Foreskin fibroblast (primary cell): ENCODE measurements at places on chromosomes 2 and 18.

- DNase-seq, result no peak
These were observed 380.3 kb downstream of the NRXN1 start for GRCh38 chr2:50651676-50652075.

DNA sequence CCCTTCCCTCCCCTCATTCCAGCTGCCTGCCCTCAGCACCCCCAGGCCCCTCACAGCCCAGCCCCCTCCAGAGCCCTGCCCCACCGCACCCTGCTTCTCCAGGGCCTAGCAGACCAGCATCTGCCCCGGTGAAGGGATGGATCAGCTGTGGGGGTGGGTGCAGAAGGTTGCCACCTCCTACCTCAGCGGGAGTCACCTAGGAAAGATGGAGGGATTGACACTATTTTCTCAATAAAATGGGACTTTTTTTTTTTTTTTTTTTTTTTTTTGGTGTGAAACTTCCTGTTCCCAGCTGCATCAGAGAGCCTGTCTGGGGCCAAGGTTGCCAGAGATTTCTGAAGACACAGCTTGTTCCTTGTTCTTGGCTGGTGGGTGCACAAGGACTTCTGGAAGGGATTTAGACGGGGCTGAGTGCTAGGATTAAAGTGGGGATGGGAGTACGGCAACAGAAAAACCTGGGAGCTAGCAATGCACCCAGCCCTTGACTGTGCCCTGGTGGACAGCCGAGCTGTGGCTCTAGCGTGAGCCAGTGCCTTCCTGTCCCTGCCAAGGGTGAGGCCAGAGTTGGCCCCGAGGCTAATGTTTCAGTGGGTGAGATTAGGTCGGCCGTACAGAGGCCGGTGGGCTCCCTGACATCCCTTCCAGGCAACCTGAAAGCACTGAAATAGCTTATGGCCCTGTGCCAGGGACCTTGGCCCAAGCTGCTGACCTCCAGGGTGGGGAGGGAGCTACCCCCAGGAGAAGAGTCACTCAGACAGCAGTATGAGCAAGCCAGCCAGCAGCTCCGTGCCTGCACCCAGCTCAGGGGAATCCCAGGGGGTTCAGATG is 4.6 kb downstream of the B3GNT7 start:
- DNase-seq, result no peak

- peak; percentile 28 for DNase-seq
These were observed 37.6 kb upstream of the SPAG16 start for GRCh38 chr2:213246497-213247281.

DNA sequence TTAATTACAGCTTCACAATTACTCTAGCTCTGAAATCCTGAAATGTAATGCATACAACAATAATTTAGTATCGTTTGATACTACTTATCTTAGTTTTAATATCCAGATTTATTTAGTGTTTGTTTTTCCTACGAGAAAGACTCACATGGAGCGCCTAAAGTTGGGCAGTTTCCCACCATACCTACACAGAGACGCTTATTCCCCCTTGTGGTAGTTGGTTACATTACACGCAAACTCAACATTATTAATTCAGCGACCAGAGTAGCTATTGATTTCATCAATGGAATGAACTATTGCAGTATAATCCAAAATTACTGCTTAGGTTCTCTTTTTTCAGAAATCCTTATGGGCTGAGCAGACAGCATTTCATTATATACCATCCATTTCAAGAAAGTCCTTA is 164.0 kb upstream of the REG3G start:
- no peak for DNase-seq

DNA sequence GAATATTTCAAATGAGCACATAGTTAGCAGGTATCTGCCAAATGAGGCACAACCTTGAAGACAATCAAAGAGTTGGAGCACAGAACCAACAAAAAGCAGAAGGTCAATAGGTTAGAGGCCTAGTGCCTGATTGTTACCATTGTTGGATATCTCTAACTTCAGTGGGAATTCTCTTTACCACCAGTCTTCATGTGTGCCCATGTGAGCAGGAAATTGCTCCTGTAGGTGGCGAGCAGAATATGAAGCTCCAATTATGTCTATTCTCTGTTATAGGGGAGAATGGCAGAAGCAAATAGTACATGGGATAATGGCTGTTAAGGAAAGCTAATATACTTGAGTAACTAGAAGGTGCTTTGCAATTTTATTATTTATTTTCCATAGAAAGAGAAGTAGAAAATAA is 14.9 kb upstream of the ZNF385B start:
- DNase-seq, result no peak

GRCh38 chr2:136030406-136030805 is 45.0 kb upstream of the DARS1 start:
- DNase-seq, result no peak

GRCh38 chr2:10527585-10527984 is 79.5 kb upstream of the ODC1 start:
- DNase-seq, result no peak

GRCh38 chr2:180747728-180748127 is 232.7 kb upstream of the UBE2E3 start:
- no peak for DNase-seq

GRCh38 chr2:201358684-201359083 is 1.5 kb upstream of the FLACC1 start:
- DNase-seq, result peak; percentile 80

GRCh38 chr18:56933472-56933871 is 213.4 kb upstream of the BOD1L2 start:
- DNase-seq, result no peak

DNA sequence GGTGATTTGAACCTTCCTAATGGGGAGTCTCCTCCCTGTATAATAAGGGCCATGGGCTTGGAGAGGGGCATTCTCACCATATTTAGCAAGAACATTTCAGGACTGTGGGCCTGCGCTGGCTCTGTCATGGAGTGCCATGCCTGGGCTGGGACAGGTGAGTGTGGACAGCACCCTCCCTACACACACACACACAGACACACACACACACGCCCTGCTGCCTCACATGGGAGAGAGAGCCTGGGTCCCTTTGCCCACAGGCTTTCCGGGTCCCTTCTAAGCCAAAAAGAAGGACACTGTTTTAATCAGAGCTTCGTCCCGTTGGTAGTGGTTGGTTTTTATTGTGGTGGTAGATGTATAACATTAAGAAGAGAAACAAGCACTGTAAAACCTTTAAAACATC is 31.4 kb upstream of the TMEM87B start:
- DNase-seq, result no peak

GRCh38 chr2:120436885-120437603 is 91.1 kb downstream of the INHBB start:
- no peak for DNase-seq

GRCh38 chr18:8084160-8084559 is 517.0 kb downstream of the PTPRM start:
- peak; percentile 60 for DNase-seq

DNA sequence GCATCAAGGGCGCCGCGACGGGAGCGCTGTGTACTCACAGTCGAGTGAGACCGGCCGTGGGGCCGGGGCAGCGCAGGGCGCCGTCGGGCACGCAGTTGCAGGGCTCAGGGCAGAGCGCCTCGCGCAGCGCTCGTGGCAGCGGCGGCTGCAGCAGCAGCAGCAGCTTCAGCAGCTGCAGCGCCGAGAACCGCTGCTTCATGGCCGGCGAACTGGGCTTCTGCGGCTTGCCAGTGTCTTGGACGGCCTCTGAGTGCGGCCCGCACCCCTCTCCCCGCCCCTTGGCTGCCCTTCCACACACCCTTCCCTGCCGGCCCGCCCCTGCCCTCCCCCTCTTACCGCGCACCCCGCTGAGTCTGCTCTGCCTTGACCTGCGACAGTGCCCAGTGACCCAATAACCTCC is at the start of gene LHCGR:
LHCGR (minus strand) TSS at position 252 of the 400 bp plus-strand sequence; CDS start at position 199, 53 bp downstream.
- DNase-seq, result peak; percentile 9

DNA sequence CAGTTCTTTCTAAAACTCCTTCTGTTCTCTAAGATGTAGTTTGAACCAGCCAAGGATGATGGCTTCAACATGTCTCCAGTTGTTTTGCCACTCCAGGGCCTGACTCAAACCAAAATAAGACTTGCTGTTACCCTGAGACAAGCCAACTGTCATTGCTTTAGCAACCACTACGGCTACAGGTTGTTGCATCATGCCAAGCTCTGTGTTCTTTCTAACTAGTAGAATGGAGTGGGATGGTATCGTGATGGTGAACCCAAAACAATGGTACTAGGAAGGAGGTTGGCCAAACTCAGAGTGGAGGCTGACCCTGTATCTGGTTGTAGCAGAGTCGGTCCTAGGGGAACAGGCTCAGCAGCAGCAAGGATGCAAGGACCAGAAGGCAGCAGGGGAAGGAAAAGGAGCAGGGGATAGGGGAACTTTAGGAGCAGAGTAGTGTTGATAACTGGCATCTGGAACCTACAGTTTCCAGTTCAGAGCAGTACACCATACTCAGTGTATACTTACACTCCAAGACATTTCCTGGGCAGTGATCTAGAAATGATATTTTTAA is 51.6 kb downstream of the PDK1 start:
- DNase-seq, result peak; percentile 12

GRCh38 chr2:25330273-25330672 is 11.5 kb downstream of the DNMT3A start:
- no peak for DNase-seq

GRCh38 chr18:6994771-6995430 is 122.7 kb downstream of the LAMA1 start:
- DNase-seq, result peak; percentile 30

GRCh38 chr18:9135912-9136314 is 668 bp upstream of the ANKRD12 start:
- DNase-seq, result peak; percentile 62
